LHCN-M2 (cell line): ENCODE measurements at places on chromosomes 4 and X.

GRCh38 chr4:83358410-83358809 lies 23.8 kb upstream of the HPSE start:
- DNase-seq, result peak; percentile 84

- DNase-seq, result peak; percentile 1
Observed at GRCh38 chr4:188037003-188037713, 41.6 kb downstream of the ZFP42 start.

- no peak for DNase-seq
Observed at GRCh38 chrX:77622672-77623071, 163.3 kb downstream of the ATRX start.

- no peak for DNase-seq
Observed at GRCh38 chr4:2356123-2357069, 62.0 kb downstream of the ZFYVE28 start.

DNA sequence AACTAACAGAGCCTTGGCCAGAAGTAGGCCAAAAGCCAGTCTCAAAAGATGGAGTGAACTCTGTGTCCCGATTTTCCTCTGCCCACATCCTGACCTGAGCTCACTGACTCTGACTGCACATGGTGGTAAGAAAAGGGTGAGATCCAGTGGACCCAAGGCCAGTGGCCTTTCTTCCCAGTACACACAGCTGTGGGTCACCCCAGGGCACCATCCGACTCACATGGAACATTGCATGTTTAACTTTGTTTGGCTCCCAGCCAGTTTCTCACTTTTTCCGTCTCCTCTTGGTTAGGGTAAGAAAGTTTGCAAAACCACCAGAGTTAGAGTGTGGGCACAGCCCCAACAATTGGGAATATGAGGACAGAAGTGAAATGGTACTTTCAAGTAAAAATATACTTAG lies 69.8 kb downstream of the GAB1 start:
- DNase-seq, result peak; percentile 87

- DNase-seq, result no peak
Observed at GRCh38 chr4:15131551-15131950, 129.3 kb downstream of the CPEB2 start.

GRCh38 chr4:55980725-55981124 lies 32.0 kb downstream of the CEP135 start:
- peak; percentile 17 for DNase-seq

- no peak for DNase-seq
Observed at GRCh38 chrX:45660477-45660876, 459.8 kb upstream of the DIPK2B start.
